ENCODE measurements at places on chromosomes 13 and 19.

DNA sequence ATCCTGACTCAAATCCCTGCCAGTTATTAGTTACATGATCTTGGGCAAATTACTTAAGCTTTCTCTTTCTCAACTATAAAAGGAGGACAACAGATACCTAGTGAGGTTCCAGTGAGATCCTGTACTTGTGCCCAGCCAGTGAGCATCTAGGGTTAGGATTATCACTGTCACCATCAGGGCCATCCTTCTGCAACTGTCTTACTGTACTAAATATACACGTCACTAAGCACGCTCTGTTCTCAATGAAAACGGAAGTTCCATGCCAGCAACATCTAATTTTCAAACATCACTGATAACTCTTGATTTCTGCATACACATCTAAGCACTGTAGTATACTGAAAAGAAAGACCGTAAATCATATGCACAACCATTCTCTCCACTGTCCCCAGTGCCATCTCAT lies 70.0 kb downstream of the FOXO1 start:
- DNase-seq = no peak

- no peak for DNase-seq
Measured at GRCh38 chr19:40192758-40193586, 1.7 kb downstream of the MAP3K10 start.

- no peak for DNase-seq
Measured at GRCh38 chr13:77356155-77356554, 29.3 kb upstream of the MYCBP2 start.

DNA sequence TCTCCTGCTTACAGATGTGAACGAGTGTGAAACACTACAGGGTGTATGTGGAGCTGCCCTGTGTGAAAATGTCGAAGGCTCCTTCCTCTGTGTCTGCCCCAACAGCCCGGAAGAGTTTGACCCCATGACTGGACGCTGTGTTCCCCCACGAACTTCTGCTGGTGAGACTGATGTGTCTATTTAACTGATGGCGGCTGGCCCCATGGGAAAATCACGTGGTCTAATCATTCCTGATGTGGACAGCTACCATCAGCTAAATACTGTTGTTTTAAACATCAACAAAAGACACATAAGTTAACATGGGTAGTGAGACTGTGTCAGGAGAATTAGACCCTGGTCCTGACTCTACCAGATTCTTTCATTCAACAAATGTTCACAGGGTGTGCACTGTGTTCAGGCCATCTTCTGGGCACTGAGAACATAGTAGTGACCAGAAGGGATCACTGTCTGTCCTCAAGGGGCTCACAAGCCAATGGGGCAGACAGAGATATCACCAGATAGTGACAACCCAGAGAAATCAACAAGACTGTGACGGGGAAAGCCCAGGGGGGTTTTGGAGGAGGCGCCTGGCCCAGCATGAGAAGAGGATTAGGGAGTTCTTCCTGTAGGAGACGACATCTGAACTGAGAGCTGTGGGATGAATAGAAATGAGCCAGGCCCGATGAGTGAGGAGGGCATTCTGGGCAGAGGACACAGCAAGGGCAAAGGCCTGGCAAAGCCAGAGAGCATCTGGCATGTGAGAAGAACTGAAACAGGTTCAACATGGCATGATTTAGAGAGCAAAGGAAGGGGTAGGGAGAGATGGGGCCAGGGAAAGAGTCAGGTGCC lies 18.4 kb downstream of the LTBP4 start:
- DNase-seq = no peak

DNA sequence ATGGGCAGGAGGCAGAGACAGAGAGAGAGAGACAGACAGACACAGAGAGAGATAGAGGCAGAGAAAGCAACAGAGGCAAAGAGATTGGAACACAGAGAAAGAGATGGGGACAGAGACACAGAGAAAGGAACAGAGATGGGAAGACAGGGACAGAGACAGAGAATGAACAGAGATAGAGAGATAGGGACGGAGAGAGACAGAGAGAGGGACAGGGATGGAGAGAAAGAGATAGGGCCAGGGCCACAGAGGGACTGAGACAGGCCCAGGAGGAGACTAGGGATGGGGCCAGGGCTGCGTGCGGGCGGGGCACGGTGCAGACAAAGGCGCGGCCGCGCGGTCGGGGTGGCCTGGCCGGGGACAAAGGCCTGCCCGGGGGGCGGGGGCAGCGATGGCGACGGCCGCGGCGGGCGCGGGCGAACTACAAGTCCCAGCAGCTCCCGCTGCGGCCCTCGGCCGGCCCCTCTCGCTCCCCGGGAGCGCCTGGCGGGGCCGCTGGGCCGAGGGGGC lies at the start of gene ZNF358:
Gene ZNF358, plus strand, starts transcription at position 459 of the 507 bp plus-strand sequence. CDS start 3,140 bp downstream, outside the sequence.
- DNase-seq = peak; percentile 58

GRCh38 chr19:10730932-10731331 lies 13.1 kb downstream of the DNM2 start:
- DNase-seq = no peak

DNA sequence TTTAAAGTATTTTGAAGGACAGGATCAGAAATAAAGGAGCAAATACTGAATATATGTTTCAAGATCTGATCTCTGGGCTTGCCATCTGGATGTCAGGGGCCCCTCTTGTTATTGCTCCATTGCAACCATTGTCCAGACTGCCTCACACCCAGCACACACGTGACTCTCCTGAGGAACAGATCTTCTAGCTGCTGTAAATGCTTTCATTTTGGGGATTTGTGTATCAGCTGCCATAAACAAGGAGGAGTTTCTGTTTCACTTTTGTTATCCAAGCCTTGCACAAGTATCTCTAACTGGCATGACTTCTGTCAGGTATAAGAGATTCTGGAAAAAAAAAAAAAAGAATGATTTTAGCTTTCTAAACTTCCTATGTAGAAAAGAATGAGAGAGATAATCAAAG lies 1624.1 kb upstream of the PRR20A start:
- no peak for DNase-seq

DNA sequence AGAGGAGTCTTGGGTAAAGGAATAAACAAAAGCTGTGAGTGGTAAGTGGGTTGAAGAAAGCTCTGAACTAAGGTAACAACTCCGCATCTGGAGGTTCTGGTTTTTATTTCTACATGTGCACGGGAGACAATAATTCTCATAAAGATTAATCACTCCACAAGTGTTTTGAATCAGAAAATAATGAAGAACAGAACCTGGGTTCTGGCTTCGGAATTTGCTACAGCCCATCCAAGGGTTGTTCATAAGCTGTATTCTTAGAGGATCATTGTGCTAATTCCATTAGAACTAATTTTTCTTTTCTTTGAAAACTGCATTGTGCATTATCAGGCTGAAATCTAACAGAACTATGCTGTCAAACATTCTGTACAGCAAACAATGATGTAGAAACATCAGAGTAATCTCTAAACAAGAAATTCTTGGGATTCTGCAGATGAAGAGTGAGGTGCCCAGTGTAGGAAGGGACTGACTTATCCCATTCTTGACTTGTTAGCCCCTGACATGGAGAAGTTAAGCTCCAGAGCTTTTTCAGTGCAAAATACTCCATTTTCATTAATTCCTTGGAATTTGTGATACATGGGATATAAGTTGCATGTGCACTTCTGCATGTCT lies 368.2 kb downstream of the COG6 start:
- DNase-seq = peak; percentile 29

DNA sequence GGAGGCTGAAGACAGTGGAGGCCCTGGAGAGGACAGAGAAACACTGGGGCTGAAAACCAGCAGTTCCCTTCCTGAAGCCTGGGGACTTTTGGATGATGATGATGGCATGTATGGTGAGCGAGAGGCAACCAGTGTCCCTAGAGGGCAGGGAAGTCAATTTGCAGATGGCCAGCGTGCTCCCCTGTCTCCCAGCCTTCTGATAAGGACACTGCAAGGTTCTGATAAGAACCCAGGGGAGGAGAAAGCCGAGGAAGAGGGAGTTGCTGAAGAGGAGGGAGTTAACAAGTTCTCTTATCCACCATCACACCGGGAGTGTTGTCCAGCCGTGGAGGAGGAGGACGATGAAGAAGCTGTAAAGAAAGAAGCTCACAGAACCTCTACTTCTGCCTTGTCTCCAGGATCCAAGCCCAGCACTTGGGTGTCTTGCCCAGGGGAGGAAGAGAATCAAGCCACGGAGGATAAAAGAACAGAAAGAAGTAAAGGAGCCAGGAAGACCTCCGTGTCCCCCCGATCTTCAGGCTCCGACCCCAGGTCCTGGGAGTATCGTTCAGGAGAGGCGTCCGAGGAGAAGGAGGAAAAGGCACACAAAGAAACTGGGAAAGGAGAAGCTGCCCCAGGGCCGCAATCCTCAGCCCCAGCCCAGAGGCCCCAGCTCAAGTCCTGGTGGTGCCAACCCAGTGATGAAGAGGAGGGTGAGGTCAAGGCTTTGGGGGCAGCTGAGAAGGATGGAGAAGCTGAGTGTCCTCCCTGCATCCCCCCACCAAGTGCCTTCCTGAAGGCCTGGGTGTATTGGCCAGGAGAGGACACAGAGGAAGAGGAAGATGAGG lies 1.5 kb downstream of the PPP1R15A start:
- DNase-seq = peak; percentile 42

- DNase-seq = no peak
Measured at GRCh38 chr13:20526664-20527063, 1.0 kb upstream of the CRYL1 start.

- no peak for DNase-seq
Measured at GRCh38 chr19:32476032-32476350, 70.4 kb downstream of the DPY19L3 start.

DNA sequence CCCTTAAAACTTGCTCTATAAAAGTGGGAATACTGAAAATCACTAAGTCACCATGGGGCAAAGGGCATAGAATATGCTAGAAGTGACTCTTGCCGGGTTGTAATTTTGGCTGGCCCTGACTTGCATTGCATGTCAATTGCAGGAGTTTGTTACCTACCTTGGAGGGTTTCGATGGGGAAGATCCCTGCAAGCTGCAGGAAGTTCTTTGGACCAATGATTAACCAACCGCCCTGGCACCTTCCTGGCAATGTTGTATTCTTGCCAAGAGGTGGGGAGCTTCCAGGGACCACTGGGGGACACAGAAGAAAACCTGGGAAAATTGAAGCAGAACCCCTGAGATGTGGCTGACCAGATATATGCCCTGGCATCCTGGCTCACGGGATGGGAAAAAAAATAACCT lies 235.8 kb downstream of the B3GLCT start:
- DNase-seq = no peak

DNA sequence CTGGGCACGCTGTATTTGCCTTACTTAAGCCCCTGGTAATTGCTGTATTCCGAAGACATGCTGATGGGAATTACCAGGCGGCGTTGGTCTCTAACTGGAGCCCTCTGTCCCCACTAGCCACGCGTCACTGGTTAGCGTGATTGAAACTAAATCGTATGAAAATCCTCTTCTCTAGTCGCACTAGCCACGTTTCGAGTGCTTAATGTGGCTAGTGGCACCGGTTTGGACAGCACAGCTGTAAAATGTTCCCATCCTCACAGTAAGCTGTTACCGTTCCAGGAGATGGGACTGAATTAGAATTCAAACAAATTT lies 676 bp downstream of the BRCA2 start:
- DNase-seq = no peak

GRCh38 chr13:45718063-45718462 lies 15.9 kb downstream of the CBY2 start:
- peak; percentile 8 for DNase-seq

- DNase-seq = peak; percentile 87
Measured at GRCh38 chr13:33751151-33751550, 66.8 kb upstream of the RFC3 start.

DNA sequence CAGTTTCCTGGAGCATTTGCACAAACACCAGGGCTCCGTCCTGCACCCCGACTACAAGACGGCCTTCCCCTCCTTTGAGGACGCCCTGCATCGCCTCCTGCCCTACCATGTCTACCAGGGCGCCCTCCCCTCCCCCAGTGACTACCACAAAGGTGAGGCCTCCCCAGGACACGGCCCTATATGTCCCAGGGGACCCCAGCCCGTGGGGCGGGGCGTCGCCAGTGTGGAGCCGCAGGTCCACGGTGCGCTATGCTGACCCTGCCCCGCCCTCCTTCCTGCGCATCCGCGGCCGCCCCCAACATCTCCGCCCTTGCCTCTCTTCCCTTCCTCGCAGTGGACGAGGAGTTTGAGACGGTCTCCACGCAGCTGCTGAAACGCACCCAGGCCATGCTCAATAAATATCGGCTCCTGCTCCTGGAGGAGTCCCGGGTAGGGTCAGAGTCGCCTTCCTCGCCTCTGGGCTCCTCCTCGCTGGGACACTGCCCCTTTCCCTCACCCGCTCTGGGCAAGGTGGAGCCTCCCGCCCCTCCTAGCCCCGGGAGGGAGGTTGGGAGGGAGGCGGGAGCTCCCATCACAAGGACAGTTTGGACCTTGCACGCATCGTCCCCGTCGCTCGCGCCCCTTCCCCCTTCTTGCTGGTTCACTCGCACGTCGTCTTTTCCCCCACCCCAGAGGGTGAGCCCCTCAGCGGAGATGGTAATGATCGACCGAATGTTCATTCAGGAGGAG lies 14.4 kb upstream of the EHD2 start:
- no peak for DNase-seq

DNA sequence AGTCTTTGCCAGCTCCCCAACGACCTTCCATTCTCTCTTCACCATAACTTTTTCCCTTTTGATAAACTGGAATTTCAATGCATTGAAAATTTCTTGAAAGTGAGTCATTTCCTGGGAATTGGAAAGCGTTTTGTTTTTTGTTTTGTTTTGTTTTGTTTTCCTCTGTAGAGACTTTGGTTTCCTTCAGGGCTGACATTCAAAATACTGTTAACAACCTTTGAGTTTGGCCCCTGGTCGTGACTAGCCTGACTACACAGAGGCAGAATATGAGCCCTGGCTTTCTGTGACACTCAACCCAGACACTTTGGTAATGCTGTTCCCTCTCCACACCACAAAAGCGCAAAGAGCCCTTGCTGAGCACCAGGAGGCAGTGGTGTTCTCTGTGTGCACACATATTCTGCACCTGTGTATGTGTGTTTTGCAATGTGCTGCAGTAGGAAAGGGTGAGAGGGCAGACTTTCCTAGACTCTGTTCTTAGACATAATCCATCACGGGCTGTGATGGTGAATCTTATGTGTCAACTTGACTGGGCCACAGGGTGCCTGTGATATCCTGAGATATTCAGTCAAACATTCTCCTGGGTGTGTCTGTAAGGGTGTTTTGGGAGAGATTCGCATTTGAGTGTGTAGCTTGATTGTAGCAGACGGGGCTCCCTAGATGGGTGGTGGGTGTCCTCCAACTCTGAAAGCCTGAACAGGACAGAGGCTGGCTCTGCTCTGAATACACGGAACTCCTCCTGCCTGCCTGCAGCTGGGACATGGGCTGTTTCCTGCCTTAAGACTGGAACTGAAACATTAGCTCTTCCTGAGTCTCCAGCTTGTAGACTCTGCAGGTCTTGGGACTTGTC lies 29.5 kb upstream of the ANKRD10 start:
- DNase-seq = peak; percentile 86

GRCh38 chr13:61275251-61275650 lies 140.4 kb downstream of the PCDH20 start:
- no peak for DNase-seq
